Sigmoid colon (tissue), 7 donors: ENCODE measurements at places on chromosomes 7 and 10. TPM values are rescaled to one million over a fixed set of nuclear protein-coding genes. Genes with fewer than 3 reads are reported as not detected.

ITGA8 gene
- total RNA-seq: 0.81 TPM

SSC4D gene
- total RNA-seq: not detected

DLG5 gene
- total RNA-seq: 41.0 TPM

SLC25A28 gene
- total RNA-seq: 25.7 TPM

HELLS gene
- total RNA-seq: 1.1 TPM

PKD2L1 gene
- total RNA-seq: not detected

GAD2 gene
- total RNA-seq: not detected

- no peak for DNase-seq
These were observed 51.2 kb downstream of the ARL4A start for GRCh38 chr7:12738665-12739064.

DNA sequence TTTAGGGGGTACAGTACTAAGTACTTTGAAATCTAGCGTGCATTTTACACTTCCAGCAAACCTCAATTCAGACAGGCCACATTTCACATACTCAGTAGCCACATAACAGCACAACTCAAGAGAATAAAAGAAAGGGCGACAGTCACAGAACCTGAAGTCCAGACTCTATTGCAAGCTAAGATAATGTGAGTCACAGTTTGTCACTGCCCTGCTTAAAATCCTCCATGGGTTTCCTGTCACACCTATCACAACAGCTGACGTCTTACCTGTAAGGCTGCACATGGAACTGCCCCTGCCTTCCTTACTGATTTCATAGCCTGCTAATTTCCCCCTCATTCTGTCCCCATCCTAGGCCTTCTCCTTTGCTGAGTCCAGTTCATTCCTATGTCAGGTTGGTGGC, 16.1 kb upstream of the CDK14 start:
- no peak for DNase-seq

- DNase-seq: no peak
These were observed 135.7 kb upstream of the CAV2 start for GRCh38 chr7:116363637-116364432.

GRCh38 chr10:130215151-130215930, 79.2 kb downstream of the GLRX3 start:
- DNase-seq: peak; percentile 48

GRCh38 chr10:72567421-72567820, 58.5 kb downstream of the MICU1 start:
- DNase-seq: no peak

DNA sequence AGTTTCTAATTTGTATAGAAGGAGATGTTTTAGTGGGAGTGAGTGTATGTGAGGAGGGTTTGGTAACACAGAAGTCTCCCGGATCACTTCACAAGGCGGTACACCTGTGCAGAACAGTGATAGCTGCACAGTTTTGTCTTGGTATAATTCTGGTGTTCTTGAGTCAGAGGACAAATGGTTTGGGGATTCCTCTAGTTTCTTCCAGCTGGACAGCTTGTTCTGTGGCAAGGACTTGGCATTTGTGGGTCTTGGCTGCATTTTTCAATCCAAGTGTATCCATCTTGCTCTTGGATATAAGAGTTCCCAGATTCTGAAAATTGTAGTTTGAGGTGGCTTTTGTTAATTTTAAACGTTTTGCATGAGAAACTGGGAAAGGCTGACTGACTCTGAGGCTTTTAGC, 135.7 kb downstream of the AHR start:
- DNase-seq: no peak

DNA sequence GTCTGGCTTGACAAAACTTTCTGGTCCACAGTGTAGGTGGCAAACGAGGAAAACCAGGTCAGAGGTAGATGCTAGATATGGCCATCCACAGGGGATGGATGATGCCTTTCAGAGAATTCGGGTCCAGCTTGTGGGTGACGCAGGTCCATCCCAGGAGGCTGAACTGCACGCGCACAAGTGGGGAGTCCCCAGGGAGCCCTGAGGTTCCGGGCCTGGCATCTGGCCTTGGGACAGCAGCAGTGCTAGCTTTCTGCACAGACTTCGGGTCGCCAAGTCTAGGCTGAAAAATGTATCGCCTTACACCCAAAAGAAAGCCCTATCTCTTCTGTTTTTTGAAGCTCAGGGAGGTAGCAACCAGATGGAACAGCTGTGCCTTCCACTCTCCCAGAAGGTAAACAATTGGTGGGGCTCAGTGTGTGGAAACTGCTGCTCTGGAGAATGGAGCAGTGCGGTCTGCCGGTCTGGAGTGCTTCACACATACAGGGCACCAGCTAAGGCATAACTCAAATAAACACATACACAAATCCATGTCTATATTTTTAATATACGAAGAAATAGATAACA, 119.3 kb upstream of the ACBD5 start:
- DNase-seq: no peak

DNA sequence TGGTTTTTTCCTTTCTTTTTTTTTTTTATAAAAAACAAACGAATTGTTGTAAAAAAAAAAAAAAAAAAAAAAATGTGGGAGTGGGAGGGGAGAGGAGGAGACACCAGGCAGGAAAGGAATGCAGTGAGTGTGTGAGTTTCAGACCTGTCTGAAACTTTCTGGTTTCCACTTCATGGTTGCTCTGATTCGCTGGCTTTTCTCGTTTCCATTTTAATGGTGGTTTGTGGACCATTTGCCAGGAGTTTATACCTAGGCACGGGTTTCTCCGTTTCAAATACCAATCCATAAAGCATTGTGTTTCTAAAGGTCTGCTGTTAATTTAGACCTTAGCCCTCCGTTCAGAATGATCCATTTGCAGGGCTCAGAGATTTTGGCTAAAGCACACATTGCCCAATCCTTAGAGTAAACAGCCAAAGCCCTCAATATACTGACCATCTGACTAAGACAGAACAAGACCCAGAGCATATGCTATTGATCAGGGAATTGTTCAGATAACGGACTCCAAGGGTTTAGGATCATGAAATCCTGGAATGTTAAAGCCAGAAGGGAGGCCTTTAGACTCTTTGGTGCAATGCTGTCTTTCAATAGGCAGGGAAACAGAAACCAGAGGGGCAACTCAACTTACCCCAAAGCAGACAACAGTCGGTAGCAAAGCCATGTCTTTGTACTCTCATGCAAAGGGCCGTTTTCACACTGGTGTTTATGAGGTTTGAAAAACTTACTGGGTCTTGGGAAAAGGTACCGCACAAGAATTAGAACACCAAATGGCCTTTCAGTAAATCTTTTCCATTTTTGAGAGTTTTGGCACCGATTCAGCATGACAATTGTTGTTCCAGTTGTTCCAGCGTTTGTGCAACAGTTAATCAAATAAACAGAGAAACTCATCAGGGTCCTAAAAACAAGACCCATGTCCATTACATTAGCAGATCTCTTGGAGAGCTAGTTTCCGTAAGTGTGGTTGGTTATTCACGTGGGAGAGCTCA, 94.3 kb upstream of the AGBL3 start:
- no peak for DNase-seq

DNA sequence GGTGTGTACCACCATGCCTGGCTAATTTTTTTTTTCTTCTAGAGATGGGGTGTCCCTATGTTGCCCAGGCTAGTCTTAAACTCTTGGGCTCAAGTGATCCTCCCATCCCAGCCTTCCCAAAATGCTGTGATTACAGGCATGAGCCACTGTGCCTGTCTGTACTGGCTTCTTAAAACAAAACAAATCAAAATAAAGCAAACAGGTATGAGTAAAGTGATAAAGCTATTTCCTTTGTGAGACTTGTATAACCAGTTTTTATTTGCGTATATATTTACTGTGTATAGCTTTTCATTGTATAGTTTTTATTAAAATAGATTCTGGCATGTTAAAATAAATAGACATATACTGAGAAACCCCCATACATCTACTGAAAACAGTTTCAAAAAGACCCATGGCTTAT, 14.3 kb downstream of the LCOR start:
- no peak for DNase-seq

DNA sequence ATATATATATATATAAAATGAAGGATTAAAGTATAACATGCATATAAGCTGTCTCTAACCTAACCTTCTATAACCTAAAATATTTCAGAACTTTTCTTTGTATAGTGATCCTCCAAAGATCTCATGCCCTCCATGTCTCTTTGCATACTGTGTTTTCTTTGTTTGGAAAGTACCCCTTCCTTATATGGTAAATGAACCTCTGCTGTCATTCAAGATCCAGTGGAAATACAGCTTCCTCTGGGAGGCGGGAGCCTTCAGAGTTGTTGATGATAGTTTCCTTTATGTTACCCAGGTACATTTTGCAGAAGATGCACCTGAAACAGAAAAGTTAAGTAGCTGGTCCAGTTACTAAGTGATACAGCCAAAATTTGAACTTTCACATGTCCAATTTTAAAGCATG, 233.3 kb upstream of the FOXP2 start:
- DNase-seq: no peak

DNA sequence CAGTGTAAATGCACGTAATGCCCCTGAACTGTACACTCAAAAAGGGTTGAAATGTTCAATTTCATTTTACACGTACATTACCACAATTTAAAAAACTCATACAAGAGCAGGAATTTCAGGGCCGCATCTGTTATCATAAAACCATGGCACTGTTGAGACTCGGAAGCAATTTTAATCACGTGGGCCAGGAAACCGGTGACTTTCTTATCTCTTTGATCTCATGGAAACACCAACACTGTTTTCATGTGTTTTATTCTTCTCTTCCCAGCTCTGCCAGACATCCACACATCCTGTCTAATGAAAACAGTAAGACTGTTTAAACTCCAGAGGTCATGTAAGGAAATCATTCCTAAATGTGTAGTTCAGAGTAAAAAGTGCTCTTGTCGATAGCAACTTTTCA, 35.9 kb downstream of the PTPRE start:
- no peak for DNase-seq

GRCh38 chr7:81449105-81449504, 320.7 kb downstream of the HGF start:
- no peak for DNase-seq

GRCh38 chr10:62616885-62617590, 187.5 kb upstream of the ADO start:
- no peak for DNase-seq

DNA sequence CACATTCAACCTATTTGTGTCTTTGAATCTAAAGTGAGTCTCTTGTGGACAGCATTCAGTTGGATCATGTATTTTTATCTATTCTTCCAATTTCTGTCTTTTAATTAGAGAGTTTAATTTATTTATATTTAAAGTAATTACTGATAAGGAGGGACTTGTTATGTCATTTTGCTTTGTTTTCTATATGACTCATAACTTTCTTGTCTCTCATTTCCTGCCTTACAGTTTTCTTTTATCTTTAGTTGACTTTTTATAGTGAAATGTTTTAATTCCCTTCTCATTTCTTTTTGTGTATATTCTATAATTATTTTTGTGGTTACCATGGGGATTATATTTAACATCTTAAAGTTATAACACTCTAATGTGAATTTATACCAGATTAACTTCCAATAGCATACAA, 7.3 kb upstream of the ZNF518A start:
- DNase-seq: no peak
